ENCODE measurements at places on chromosomes 16 and 17.
A peak's percentile ranks its signal among the peaks of the same experiment; 100 is the strongest.

- no peak for DNase-seq
These were observed 11.6 kb downstream of the DDX42 start for GRCh38 chr17:63785556-63785955.

- no peak for DNase-seq
These were observed 187.4 kb downstream of the C16orf95 start for GRCh38 chr16:87129771-87130170.

GRCh38 chr16:25978218-25978617, 286.5 kb downstream of the HS3ST4 start:
- no peak for DNase-seq

DNA sequence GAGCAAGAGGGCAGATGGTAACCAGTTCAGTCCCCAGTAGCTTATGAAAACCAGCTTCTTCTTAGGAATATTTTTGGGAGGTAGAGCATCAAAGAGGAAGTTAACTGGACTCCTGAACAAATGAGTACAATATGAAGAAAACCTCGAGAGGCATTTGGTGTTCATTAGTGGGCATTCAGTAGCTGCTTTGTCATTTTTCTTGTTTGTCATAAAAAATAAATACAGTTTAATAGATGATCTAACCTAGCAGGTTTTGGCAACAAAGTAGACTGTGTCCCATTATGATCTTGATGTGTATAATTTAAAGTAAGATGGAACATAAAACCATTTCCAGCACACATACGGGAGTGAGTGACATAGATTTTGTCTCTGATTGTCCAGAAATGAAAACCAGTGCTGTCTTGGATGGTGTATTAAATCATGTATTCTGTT, 173.1 kb downstream of the HS3ST3A1 start:
- no peak for DNase-seq

GRCh38 chr16:66381585-66382170, 15.2 kb downstream of the CDH5 start:
- no peak for DNase-seq

- peak; percentile 56 for DNase-seq
These were observed 696.9 kb downstream of the WWOX start for GRCh38 chr16:78796221-78796866.

GRCh38 chr17:83180996-83181481, 101.6 kb downstream of the METRNL start:
- peak; percentile 8 for DNase-seq

- DNase-seq, result no peak
These were observed 17.8 kb downstream of the SERPINF1 start for GRCh38 chr17:1779571-1780131.

DNA sequence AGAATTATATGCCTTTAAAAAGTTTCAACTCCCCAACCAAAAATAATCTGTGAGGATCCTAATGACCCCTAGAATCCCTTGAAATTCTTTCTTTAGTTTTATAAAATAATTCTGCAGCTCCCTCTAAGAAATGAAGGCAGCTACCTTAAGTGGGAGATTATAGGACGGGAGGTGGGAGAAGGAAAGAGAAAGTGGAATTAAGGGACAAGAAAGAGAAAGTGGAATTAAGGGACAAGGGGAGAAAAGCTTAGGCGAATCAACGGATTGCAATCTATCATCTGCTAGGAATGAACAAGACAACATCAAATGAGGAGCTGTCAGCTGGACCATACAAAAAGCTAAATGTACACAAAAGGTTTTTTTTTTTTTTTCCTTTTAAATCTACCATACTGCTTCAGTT, 262.0 kb downstream of the ZFHX3 start:
- no peak for DNase-seq

- DNase-seq, result no peak
These were observed 13.0 kb downstream of the KATNB1 start for GRCh38 chr16:57748596-57748995.

- DNase-seq, result no peak
These were observed 24.1 kb downstream of the BLMH start for GRCh38 chr17:30267625-30268024.

DNA sequence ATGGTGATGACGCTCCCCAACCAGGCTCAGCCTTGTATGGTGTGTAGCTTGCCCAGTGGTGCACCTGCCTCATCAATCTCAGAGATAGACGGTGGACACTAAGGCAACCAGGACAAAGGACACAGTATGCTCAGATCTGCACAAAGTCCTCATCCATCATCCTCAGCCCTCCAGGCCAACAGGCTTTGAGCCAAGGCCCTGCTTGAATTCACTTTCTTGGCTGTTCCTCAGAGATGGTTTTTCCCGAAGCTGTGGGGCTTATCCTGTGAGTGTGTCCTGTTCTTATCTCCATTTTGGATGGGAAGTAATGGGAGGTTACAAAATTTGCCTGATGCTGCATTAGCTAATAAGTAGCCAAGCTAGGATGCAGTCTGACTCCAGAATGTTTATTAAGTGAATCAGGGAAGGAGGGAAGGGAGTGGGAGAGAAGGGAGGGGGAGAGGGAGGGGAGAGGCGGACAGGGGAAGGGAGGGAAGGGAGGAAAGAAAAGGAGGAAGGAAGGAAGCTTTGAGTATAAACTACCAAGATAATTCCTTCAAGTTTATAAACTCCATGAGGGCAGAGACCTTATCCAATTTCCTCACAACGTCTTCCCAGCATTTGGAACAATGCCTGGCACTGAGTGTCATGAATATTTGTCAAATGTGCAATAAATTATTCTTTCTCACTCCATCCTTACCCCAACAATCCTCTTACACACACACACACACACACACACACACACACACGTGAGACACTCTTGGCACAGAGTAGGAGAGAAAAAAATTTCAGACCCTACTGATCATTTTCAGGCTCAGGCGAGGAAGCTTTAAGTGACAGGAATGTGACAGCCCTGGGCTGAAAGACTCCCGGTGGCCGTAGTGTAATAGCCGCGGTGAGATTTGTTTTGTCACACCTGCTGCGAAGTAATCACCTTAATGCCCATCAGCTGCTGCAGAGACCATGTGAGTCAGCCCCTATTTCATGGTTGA, 84.3 kb downstream of the BMERB1 start:
- no peak for DNase-seq

GRCh38 chr16:57508035-57508425, 21.7 kb upstream of the DOK4 start:
- no peak for DNase-seq

- DNase-seq, result no peak
These were observed 7.1 kb downstream of the TMEM114 start for GRCh38 chr16:8583199-8583598.

DNA sequence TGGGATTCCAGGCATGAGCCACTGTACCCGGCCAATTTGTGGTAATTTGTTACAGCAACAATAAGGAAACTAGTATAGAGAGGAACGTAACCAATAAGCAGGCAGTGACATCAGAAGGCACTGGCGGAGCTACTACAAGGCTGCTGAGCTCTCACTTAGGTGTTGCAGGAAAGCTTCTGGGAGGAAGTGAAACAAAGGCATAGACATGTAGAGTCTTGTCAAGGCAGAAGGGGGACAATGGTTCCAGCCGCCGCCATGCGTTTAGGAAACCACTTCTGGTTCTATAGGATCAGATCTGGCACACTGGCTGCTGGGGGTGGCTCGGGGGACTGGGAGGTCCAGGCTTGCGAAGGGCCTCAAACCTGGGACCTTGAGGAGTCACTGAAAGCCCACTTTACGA, 9.4 kb upstream of the CPSF4L start:
- DNase-seq, result no peak

DNA sequence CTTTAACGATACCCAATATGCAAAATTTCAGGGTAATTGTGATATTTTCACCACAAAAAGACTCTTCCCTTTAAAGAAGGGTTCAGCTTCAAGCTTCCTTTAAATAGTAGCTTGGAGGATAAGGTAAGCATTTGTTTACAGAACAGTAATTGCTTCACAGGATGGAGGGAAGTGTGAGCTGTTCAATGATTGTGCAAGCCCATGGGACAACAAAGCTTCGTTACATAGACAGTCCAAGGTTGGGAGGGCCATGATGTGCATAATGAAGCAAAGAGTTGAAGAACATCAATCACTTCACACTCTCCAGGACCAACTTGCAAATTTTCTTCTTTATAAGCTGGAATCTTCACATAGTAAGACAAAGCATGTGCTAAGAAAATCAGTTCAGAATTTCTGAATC, 145.0 kb upstream of the ASIC2 start:
- DNase-seq, result no peak

- no peak for DNase-seq
These were observed 129.4 kb downstream of the TANGO6 start for GRCh38 chr16:68972720-68973119.

DNA sequence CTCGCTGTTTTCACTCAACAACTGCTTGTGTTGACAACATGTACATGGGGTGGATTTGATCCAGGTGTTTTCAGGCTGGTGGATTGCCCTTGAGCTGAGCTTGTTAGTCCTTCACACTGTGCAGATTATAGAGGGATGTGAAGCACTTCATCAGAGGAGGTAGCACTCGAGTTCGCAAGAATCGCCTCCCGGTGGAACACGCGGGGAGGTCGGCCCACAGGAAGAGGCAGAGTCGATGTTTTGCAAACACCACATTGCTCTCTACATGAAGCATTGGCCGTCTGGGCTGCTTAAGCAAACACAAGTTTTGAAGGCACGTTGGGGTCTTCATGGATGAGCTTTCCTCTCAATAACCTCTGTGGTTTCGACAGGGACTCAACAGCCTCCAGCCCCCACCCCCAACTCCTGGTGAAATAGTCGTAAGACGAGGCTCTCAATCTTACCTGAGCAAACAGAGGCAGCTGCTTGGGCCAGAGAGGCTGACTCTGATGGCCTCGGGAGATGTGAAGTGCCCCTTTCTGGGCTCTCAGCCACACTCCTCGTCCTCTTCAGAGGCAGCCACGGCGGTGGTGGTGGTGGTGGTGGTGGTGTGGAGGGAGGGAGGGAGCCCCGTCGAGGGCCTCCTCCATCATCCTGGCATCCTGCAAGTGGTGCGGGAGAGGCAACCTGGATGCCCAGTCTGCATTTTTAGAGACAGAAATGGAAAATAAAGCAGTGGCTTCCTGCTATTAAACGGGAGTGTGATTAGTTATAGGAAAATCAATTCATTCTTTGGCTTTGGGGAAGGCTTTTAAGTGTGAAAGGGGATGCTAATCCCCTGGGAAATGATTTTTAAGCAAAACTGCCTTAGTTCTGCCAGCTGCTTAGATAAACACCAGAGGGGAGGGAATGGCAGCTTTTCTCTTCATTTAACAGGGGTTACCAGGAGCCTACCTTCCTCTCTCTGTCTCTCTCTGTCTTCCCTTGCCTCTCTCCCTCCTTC, 552.5 kb upstream of the EEF2KMT start:
- DNase-seq, result no peak

- no peak for DNase-seq
These were observed 1.7 kb upstream of the SPEM2 start for GRCh38 chr17:7423679-7424078.
